ENCODE measurements at places on chromosomes 5 and 9.

DNA sequence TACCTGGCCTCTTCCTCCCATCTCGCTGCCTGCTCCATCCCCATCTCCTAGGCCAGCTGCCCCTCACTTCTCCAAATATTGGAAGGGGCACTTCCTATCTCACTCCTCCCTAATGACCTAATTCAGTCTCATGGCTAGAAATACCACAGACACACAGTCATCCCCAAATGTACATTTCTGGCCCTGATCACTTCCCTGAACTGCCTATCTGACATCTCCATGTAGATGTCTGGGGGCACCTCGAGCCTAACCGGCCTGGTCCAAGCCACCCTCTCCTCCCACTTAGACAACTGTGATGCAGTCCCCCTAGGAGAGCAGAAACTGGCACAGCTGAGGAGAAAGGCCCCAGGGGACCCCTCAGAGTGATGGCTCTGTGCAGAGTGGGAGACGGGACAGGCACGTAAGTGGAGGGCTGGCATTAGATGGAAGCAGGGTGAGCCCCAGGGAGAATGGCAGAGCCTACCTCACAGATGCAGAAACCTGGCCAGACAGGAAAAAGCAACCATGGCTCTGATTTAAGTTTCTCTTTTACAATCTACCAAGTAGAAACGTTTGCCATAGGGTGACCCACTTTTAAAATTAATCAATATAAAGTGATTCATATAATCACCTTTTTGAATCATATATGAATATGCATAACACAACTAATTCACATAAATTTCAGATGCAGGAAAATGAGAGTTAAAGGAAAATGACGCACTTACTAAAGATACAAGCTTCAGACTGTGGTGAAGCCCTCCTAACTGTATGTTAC, 22.1 kb downstream of the CAMSAP1 start:
- no peak for DNase-seq

DNA sequence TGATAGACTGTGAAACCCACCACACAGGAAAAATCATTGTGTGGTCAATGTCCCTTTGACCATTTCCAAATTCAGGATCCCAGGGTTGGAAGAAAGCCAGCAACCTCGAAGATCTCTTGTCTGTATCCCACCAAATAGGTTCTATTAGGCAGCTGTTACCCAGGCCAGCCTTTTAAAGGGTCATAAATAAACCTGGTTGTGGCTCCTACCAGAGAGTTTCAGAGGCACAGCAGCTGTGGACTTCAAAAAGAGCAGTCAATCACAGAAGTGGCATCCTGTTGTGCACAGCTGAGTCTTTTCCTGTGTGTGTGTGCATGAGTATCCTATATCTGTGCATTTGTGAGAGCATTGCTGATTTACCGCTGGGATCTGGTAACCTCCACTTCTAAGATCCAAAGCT, 23.7 kb upstream of the OR2S2 start:
- no peak for DNase-seq

DNA sequence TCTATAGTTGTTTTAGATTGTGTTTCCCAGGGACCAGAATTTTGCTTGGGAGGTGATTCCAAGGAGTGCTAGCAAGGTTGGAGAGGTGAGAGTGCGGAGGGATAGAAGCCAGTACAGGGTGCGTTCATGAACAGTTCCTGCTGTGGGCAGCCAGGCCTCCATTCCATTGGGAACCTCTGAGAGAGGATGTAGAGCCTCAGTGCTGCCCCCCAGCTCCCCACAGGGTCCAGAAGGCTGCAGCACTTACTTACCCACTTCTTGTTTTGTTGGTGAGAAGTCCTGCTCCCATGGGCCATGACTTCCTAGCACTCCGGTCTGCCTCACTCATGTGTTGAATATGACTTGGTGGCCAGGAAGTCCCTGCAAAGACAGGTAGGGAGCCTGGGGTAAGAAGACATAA, 128.2 kb upstream of the GAS1 start:
- no peak for DNase-seq

GRCh38 chr9:92353051-92353450, 27.3 kb downstream of the CENPP start:
- no peak for DNase-seq
